ENCODE measurements at places on chromosomes 2 and 18.

DNA sequence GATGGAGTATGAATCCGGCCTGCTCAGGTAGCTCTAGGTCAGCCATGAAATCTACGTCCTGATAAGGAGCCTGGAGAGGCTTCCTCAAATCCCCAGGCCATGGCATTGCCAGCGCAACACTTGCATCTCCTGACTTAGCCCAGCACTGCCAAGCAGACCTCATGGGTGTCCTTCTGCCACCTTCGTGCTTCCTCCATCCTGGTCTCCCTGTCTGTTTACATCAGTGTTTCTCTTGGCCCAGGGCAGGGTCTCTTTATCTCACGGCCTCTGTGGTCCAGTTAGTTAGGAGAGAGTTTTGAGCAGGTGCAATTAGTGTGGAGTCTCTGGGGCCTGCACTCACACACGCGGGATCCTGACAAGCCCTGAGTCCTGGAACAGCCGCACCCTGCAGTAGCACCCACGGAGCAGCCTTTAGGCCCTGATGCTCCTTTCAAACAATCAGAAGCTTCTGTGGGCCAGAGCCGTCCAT lies 193.1 kb upstream of the ARL4C start:
- no peak for DNase-seq

DNA sequence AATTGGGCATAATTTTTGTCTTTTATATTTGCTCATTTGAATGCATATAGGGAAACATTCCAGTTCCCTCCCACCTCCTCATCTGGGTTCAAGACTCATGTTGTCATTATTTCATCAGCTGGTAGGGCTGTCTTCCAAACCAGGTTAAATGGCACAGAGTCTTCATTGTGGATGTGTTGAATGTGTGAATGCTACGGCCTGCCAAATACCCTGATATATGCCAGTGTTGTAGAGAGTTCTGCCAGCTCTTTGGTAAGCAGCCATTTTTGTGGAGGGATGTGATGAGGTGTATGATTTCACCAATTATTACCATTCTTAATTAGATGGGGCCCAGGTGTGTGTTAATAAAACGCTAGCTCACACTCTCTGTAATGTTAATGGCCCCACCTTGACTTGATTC lies 121.7 kb downstream of the LYPD6B start:
- no peak for DNase-seq

GRCh38 chr2:61425605-61426155 lies 45.2 kb downstream of the USP34 start:
- no peak for DNase-seq

DNA sequence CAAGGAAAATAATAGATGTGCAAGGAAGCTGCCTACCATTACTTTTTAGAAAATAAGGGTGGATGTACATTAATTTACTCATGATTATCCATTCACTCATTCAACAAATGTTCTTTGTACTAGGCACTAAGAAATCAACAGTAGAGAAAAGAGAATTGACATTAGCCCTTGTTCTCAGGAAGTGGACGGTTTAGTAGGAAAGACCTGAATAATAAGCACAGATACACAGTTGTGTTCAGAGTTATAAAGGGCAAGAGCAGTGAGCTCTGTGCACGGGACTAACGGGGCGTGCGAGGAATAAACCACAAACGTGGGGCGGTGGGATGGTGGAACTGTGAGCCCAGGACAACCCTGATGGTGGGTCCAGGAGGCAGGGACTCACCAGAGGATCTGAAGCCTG lies 94.4 kb upstream of the MBOAT2 start:
- no peak for DNase-seq

DNA sequence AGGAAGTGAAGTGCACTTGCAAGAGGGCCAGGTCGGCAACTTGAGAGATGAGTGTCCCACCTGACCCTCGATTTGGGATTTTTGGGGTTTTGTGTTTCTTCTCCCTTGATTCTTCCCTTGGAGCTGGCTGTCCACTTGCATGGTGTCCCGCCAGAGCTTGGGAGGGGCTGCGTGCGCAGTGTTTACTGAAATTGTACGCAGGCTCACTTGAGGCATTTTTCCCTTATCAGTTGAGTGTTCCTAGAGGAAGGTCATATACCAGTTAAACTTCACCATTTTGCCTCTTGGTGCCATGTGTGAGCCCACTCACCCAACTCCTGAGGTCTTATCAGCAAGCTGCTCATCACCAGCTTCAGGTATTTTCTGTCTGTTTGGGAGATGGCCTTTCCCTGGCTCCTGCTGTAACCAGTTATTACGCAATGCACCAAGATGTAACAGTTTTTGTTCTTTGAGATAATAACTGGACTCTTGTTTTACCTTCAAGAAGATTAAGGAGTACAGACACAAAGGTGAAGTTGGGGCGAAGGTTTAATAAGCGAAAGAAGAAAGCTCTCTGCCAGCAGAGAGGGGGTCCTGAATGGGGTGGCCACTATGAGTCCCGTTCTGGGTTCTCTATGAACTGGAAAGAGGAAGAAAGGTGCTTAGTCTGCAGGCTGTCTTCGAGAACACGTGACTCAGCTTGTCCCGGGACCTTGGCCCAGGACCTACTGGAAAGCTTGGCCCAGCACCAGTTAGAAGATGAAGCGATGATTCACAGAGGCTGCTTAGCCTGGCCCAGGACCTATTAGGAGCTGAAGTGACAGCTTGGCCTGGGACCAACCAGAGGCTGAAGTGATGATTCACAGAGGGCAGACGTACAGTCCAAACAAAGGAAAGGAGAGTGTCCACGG lies 21.5 kb upstream of the TXNL4A start:
- peak; percentile 77 for DNase-seq

Data from thoracic aorta (tissue), 2 donors.